ENCODE measurements at places on chromosomes 12 and 14.

DNA sequence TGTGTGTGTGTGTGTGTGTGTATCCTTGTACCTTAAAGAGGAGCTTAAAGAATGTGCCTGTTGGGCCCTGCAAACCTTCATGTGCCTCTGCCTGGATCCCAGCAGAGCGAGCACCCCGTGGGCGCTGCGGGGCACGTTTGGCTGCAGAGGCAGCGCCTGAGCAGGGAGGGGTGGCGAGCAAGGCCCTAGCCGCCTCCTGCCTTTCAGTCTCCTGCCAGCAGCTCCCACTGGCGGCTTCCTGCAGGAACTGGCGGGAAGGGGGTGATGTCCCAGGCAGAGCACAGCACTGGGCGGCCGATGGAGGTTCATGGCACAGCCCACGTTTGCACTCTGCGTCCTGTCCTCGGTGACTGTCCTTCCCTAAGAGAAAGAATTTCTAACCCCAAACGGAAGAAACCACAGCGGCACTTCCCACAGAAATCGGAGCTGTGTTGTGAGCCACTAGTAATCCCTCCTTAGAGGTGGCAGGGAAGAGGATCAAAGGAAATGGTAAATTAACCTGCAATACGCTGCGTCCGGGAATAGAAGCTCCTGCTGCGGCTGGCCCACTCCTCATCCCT, 19.8 kb downstream of the ZBTB42 start:
- no peak for DNase-seq

DNA sequence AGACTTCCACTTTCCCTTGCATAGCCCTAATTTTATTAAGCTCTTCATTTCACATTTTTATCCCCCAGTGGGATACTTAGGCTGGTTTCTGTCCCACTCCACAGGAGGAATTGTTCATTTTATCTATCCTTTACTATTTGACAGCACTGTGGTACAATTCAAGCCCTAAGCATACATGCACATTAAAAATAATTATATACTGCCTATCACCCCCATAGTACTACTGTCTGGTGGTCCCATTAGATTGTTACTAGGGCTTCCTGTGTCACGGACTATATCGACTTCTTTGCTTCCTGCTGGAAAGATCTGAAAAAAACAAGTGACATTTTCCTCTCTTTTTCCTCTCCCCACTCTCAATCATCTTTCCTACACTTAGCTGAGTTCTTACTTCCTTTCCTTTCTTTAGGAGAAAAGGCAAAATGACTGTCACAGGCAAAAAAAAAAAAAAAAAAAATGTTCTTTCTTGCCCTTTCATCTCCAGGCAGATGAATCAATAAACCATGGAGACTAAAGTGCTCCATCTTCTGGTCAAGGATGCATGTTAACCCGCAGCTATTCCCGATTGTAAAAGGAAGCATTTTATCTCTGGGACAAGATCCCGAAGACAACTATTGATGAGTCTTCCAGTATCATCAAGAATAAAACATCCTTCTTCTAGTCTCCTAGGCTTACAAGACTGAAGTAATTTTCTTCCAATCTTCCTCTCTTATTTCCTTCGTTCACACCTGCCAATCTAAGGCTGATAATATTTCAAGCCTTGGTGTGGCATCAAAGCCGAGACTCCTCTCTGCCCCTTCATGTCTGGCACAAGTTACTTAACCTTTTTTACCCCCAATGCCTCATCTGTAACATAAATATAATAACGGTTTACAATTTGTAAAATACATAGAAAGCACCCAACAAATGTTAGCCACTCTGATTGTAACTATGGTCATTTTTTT, 94.4 kb upstream of the PLEKHG7 start:
- no peak for DNase-seq

DNA sequence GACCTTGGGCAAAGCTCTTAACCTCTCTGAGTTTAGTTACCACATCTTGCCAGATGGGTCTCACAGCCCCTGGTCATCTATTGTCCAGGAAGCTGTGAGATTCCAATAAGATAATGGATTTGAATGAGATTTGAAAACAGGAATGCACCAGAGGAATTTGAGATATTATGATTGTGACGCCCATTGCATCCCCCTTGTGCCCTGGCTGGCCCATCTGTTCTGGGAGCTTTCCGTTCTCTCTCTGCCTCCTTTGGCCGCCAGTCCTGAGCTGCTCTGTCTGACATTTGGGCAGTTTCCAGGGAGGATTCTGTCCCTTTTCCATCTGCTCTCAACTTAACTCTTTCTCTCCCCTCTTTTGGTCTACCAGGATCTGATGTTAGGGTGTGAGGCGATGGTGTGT, 24.6 kb downstream of the SRRM4 start:
- DNase-seq: no peak

GRCh38 chr12:34400411-34400881, 378.1 kb downstream of the ALG10 start:
- DNase-seq: peak; percentile 11

DNA sequence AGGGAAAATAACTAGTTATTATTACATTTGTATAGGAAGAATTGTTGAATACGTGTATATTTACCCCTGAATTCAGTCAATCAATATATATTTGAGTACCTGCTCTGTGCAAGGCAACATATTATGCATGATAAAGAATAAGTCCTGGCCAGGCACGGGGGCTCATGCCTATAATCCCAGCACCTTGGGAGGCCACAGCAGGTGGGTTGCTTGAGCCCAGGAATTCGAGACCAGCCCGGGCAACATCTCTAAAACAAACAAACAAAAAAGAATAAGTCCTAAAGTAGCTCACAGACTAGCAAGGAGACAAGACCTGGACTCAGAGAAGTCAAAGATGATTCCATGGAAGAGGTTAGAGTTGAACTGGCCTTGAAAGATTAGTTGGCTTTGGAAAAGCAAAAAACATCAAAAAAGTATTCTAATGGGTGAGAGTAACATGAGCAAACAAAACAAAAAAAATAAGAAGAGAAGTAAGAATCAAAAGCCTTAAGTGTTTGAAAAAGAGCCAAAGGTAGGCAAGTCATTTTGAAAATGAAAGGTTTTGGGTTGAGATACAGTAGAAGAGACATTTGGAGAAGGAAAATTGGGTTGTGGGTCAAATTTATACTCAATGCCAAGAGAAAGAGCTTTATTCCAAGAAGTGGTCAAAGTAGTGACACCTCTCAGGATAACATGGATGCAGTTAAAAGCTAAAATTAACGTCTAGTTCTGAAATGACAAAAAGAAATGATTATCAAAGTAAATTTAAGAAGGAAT, 115.2 kb upstream of the BCAT1 start:
- DNase-seq: no peak

DNA sequence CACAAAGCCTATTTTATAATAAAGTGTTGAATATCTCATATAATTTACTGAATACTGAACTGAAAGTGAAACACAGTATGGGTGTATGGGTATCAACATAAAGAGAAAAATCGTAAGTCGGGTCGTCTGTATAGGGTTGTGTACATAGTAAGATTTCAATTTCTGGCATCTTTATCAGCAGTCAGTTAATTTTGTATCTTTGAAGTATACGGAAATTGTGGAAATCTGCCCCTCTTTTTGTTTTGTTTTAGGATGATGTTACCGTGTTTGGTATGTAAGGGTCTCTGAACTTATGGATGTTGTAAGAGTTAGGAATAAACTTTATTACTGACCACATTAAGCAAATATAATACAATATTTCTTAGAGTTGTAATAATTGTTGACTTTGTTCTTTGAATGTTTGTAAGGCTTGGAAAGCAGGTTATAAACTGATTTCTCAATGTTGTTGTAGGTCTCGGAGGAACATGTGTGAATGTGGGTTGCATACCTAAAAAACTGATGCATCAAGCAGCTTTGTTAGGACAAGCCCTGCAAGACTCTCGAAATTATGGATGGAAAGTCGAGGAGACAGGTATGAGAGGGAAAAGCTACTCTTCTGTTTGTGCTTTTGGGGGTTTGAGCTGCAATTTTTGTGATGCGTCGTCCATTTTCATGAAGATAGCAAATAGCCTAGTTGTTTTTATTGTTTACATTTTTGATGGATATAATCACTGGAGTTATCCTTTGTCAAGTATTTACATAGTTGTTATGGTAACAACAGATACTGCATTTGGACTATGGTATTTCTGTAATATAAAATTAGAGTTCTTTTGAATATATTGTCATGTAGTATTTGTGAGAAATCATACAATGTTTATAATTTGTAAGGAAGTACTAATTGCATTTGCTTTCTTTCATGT, 12.0 kb downstream of the EID3 start:
- no peak for DNase-seq

DNA sequence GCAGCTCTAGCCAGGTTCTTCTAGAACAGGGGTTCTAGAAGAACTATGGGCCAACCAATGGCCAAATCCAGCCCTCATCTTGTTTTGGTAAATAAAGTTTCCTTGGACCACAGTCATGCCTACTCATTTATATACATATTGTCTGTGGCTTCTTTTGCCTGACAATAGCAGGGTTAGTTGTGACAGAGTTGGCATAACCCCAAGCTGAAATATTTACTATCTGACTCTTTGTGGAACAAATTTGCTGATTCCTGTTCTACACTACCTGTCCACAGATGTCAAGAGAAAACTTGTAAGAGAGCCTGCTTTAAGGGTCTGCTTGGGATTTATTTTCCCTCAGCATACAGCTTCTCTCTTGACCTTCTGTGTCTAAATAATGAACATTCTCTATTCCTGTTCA, 289.0 kb downstream of the KSR2 start:
- no peak for DNase-seq

- DNase-seq: no peak
These were observed 25.1 kb downstream of the FGFR1OP2 start for GRCh38 chr12:26963413-26963812.

DNA sequence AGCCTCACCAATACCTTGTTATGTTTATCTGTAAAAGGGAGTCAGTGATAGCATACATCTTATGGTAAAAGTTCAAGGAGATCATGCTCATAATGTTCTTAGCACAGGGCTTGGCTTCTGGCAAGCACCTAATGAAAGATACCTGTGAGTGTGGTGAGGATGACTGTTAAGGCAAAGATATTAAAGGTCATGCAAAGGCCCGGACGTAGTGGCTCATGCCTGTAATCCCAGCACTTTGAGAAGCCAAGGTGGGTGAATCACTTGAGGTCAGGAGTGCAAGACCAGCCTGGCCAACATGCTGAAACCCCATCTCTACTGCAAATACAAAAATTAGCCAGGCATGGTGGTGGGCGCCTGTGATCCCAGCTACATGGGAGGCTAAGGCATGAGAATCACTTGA, 425.9 kb upstream of the TBX3 start:
- no peak for DNase-seq

- DNase-seq: peak; percentile 33
These were observed 26.9 kb downstream of the BATF start for GRCh38 chr14:75549169-75549568.
